CD8-positive, alpha-beta memory T cell (primary cell): ENCODE measurements at places on chromosomes 4 and X. TPM values are rescaled to one million over a fixed set of nuclear protein-coding genes. Genes with fewer than 3 reads are reported as not detected.

VCX3A gene
- not detected for polyA plus RNA-seq

CTAG2 gene
- not detected for polyA plus RNA-seq

SLC25A14 gene
- polyA plus RNA-seq, result 9.5 TPM

TBX22 gene
- not detected for polyA plus RNA-seq

PCDH7 gene
- not detected for polyA plus RNA-seq

PABPC1L2B gene
- not detected for polyA plus RNA-seq

RAB28 gene
- polyA plus RNA-seq, result 19.5 TPM

F8A3 gene
- 9.2 TPM for polyA plus RNA-seq

- no peak for DNase-seq
- peak within 1 kb of the TSS; percentile 26 for H3K4me3 ChIP-seq
- no peaks in the 10 kb centered on the region for H3K36me3 ChIP-seq
- peaks cover 20% of the 10 kb centered on the region for H3K27me3 ChIP-seq
- H3K4me1 ChIP-seq, result no peaks in the 10 kb centered on the region
- H3K27ac ChIP-seq, result no peak within 1 kb of the TSS
These were observed at the start of gene ANXA3 for GRCh38 chr4:78551420-78552351. TSS of gene ANXA3 (plus strand) at chr4:78551770. CDS start at chr4:78554474, 2,704 bp downstream.

DNA sequence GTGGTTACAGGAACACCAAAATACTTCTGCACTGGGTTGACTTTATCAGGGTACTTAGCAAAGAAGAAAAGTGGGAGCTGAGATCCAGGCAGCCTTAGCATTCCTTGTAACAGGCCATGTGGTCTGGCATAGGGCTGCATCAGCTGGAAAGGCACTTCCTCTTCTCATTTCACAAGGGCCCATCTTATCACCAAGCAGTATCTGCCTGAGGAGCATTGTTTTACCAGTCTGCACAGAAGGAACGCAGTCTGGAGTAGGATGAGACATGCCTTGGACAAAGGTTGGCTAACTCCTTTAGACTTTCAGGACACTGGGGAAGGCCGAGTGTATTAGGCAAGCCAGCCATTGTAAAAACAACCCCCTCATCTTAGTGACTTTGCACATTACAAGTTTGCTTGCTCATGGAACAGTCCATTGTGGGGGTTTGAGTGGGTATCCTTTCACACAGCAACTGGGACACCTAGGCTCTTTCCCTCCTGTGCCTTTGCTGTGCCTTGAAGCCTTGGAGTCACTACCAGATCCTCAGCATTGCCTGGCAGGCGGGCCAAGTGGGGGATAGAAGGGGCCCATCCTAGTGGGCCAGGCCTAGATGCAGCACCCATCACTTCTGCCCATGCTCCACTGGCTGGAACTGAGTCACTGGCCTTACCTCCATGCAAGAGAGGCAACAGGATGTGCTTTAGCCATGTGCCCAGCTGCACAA lies 4.6 kb downstream of the SUV39H1 start:
- peaks cover 10% of the 10 kb centered on the region for H3K4me1 ChIP-seq
- no peak overlapping the region for H3K4me3 ChIP-seq
- H3K27me3 ChIP-seq, result no peaks in the 10 kb centered on the region
- DNase-seq, result no peak

DNA sequence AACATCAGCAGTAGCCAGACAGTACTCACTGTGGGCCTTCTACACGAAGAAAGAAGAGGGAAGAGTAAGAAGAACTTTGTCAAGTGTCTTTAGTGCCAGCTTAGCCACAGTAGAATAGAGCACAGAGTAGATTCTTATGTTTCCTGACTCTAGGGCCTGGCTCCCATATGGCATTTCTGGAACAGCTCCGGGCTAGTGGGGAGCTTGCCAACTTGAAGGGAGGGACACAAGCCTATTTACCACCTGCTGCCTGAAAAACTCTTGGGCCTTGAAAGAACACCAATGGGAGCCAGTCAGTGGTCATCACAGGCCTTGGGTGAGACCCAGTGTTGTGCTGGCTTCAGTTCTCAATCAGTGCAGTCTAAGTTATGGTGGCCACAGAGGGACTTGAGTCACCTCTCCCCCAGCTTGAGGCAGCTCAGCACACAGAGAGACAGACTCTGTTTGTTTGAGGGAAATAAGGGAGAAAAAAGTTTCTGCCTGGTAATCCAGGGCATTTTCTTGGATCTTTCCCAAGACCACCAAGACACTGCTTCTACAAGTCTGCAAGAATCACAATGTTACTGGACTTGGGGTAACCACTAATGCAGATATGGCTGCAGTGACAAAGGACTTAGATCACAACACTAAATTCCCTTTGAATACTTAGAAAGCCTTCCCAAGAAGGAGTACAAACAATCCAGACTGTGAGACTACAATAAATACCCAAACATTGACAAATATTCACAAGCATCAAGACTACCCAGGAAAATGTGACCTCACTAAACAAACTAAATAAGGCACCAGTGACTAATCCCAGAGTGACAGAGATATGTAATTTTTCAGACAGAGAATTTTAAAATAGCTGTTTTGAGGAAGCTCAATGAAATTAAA lies 261.0 kb upstream of the NDST3 start:
- no peaks in the 10 kb centered on the region for H3K27me3 ChIP-seq
- no peak overlapping the region for H3K27ac ChIP-seq
- no peak for DNase-seq

GRCh38 chr4:181202240-181202639 lies 1041.0 kb upstream of the TENM3 start:
- no peak for DNase-seq
- H3K36me3 ChIP-seq, result no peaks in the 10 kb centered on the region
- H3K4me3 ChIP-seq, result no peak overlapping the region
- no peaks in the 10 kb centered on the region for H3K27me3 ChIP-seq
- H3K4me1 ChIP-seq, result no peaks in the 10 kb centered on the region

DNA sequence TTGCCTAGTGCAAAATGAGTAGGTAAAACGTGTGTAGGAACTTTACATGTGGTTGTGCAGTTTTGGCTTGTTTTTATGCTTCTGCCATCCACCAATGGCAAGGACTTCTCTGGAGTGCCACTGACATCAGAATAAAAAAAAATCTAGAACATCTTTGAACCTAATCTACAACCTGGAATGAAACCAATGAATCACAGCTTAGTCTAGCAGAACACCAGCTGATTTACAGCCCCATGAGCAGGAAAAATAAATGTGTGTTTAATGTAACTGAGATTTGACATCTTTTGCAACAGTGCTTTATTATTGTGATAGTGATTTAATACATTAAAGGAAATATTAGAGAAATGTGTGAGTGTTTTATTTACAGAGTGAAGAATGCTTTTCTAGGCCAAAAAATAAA lies 995.1 kb downstream of the PCDH7 start:
- H3K4me1 ChIP-seq, result no peaks in the 10 kb centered on the region
- no peak for DNase-seq
- H3K27me3 ChIP-seq, result no peaks in the 10 kb centered on the region
- no peak overlapping the region for H3K4me3 ChIP-seq

DNA sequence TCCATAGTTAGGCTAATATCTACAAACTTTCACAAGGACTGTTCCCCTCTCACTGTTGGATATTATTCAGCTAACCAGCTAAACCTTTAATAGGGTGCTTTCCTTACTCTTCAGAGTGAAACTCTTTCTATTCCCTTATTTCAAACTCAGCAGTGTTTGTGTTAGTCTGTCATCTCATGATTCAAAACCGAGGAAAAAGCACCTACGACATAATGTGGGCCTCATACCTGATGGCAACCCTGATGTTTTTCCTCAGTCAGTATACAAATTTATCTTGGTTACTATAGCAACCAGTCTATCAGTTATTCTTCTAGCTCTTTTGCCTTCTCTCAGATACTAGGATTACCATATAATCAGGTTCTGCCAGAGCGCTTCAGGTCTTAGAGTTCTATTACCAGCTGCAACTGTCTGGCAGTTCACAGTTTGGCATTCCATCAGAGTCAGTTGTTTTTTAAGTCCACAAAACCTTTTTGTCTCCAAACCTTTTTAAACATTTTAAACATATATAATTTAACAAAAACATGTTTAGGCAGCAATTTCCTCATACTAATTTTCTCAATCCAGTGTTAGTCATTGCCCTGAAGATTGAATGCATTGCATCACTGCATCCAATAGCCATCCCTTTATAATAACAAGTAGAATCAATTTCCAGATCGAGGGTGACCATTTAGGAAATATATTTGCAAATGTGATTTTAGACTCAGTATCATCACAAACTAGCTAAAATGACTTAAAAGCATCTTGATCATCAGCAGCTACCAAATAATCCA lies 7.4 kb downstream of the WDR44 start:
- H3K36me3 ChIP-seq, result no peaks in the 10 kb centered on the region
- H3K4me1 ChIP-seq, result peaks cover 35% of the 10 kb centered on the region
- no peak overlapping the region for H3K27ac ChIP-seq

- H3K36me3 ChIP-seq, result no peaks in the 10 kb centered on the region
- no peak overlapping the region for H3K4me3 ChIP-seq
- H3K27me3 ChIP-seq, result no peaks in the 10 kb centered on the region
- DNase-seq, result no peak
These were observed 94.5 kb downstream of the EGF start for GRCh38 chr4:110007217-110007616.

DNA sequence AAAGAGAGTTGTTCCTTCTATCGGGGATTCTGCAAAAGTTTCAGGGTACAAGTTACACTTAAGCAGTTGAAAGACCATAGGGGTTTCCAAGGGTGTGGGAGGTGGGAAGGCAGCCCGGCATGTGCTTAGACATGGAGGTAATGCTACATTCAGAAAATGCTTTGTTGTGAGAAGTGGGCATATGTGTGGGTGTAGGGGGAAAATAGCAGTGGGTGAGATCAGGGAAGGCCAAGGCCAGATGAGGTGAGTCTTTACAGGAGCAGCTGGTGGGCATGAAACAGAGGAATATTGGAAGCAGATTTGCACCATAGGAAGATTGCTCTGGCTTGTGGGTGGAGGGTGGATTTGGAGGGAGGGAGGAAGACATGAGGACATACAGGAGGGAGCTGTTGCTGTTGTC lies 8.3 kb downstream of the CYTL1 start:
- H3K36me3 ChIP-seq, result no peaks in the 10 kb centered on the region
- H3K4me1 ChIP-seq, result no peaks in the 10 kb centered on the region
- H3K4me3 ChIP-seq, result no peak overlapping the region
- no peaks in the 10 kb centered on the region for H3K27me3 ChIP-seq
- no peak overlapping the region for H3K27ac ChIP-seq

- H3K4me1 ChIP-seq, result no peaks in the 10 kb centered on the region
- no peaks in the 10 kb centered on the region for H3K27me3 ChIP-seq
- no peaks in the 10 kb centered on the region for H3K36me3 ChIP-seq
- no peak overlapping the region for H3K27ac ChIP-seq
These were observed 4.5 kb downstream of the GPM6A start for GRCh38 chr4:175807547-175807946.

DNA sequence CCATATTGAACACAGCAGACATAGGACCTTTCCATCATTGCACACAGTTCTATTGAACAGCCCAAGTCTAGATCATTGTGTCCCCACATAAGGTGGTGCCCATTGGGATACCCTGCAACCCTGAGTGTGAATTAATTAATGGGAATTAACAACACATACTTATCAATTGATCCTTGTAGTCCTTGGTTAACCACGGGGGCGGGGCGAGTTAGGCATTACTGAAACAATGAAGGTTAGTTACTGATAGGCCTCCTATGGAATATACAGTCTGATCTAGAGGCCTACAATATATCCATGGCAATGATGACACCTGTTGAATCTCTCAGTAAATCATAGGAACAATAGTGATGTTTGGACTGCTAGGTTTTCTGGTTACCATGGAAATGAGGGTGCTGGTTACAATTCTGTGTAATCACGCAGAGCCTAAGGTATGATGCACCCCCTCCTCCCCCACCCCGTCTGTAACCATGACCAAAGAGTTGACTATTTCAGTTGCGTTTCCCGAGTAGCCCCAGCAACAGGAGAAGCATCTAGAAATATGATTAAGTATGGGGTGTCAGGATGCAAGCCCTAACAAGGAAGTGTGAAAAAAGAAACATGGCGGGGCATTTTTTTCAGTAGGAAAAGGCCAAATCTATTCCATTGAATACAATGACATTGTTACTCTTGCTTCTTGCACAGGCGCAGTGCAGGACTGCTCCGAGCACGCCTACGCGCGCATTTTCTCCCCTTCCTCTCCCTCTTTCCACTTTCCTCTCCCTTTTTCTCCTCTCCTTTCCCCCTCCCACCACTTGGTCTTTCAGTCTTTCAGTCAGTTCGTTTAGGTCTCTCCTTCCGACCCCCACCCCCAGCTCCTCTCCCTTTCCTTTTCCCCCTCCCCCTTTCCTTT lies 677 bp upstream of the NONO start:
- peak overlapping the region; percentile 89 for H3K27ac ChIP-seq
- DNase-seq, result peak; percentile 64
- peak overlapping the region; percentile 56 for H3K4me3 ChIP-seq
- no peaks in the 10 kb centered on the region for H3K36me3 ChIP-seq
